ENCODE measurements at places on chromosomes 5 and 9.

GRCh38 chr9:98021306-98022040, 35.1 kb upstream of the NANS start:
- DNase-seq = no peak

DNA sequence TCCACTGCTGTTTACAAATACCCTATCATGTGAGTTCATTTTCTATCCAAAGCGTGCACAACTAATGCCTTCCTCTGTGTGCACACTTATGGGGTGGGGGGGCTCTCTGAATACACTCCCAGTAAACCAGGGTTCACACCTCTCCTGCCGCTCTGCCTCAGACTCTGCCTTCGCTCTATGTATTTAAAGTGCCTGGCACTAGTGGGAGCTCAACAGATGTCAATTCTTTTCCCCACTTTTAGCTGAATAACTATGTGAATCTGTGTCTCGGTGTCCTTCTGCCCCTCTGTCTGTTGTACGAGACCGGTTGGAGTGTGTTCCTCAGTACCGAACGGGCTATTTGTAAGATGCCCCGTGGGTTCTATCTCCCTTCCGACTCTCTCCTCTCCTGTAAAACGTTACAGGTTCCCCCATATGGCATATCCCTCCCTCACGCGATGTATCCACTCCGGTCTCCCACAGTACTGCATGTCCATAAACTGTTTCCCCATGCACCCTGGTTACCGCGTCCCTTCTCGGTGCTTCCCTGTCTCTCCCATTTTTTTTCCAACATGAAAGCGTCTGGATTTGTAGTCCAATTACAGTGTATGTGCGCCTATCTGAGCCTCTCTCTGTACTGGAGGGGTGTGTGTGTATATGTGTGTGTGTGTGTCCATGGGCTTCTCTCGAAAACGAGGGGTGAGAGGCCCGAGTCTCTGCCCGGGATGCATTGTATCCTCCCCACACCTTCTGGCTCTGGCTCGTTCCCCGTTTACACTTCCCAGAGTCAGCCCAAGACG, 1.6 kb downstream of the ELL2 start:
- DNase-seq = no peak

GRCh38 chr9:96056226-96056625, 180.7 kb downstream of the ERCC6L2 start:
- DNase-seq = no peak

DNA sequence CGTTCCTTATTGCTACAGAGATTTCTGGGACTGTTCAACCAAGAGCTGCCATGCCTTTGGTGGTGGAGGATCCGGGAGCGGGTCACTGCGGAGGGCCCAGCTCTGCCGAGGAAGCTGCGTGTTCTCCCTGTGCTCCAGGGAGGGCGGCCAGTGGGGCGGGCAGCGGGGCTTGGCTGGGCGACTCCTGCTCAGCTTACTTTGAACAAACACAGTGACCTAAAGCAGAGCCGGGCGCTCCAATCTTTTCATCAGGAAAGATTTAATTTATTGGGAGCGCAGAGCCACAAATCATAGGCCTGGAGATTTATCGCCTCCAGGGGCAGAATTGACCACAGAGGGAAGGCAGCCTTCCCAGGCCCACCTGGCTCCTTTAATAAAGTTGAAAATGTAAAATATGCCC, 27.7 kb downstream of the LHX3 start:
- DNase-seq = no peak
